LHCN-M2 (cell line): ENCODE measurements at places on chromosomes 5 and 9. TPM values are rescaled to one million over a fixed set of nuclear protein-coding genes. Genes with fewer than 3 reads are reported as not detected.

DNA sequence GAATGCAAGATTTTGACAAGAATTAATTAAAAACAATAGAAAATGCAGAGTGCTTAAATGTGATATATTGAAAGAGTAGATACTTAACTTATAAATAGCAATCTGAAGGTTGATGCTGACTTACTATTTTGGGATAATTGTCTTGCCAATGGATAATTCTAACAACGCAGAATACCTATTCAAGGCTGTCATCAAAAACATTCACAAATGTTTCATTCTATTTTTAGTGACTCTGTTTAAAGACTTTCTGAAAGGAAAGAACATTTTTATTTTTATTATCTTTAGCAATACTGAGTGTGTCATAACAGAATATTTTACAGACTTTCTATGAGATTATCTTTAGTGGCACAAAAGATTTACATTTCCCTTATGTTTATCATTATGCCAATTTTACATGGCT lies 38.1 kb downstream of the ANKRD55 start:
- DNase-seq, result no peak

- no peak for DNase-seq
Observed at GRCh38 chr9:113246928-113247327, 25.6 kb downstream of the SLC31A1 start.

GRCh38 chr9:128409978-128410377 lies 10.7 kb upstream of the CERCAM start:
- peak; percentile 34 for DNase-seq

GRCh38 chr5:171365351-171365750 lies 22.3 kb upstream of the NPM1 start:
- no peak for DNase-seq

- no peak for DNase-seq
Observed at GRCh38 chr9:93315118-93315517, 131.2 kb downstream of the WNK2 start.

Gene SAPCD2
- total RNA-seq, result 16.1 and 17.7 TPM in 2 replicates

Gene GABRA1
- total RNA-seq, result not detected in 2 replicates

Gene F2RL1
- 0.06 and 0.19 TPM in 2 replicates for total RNA-seq

Gene FAM81B
- total RNA-seq, result not detected in 2 replicates
